GM23248 (cell line): ENCODE measurements at places on chromosomes 13 and 19. TPM values are rescaled to one million over a fixed set of nuclear protein-coding genes. Genes with fewer than 3 reads are reported as not detected.

The FXYD3 gene
- not detected in 2 replicates for polyA plus RNA-seq

The OR1M1 gene
- polyA plus RNA-seq, result not detected in 2 replicates

The HS6ST3 gene
- polyA plus RNA-seq, result not detected in 2 replicates

The FFAR2 gene
- polyA plus RNA-seq, result not detected in 2 replicates

The F2RL3 gene
- polyA plus RNA-seq, result not detected in 2 replicates

The ZNF585A gene
- polyA plus RNA-seq, result 14.3 and 16.9 TPM in 2 replicates

The ZNF497 gene
- polyA plus RNA-seq, result 0.65 and 0.72 TPM in 2 replicates

The CYP2A7 gene
- polyA plus RNA-seq, result not detected in 2 replicates

The ICAM5 gene
- 8.8 and 9.8 TPM in 2 replicates for polyA plus RNA-seq

The C1QTNF9 gene
- polyA plus RNA-seq, result 0.10 TPM in 2 replicates

The COL5A3 gene
- 4.1 and 4.2 TPM in 2 replicates for polyA plus RNA-seq

The CBLC gene
- not detected in 2 replicates for polyA plus RNA-seq

The ZNF43 gene
- 3.5 and 4.4 TPM in 2 replicates for polyA plus RNA-seq

The TYROBP gene
- polyA plus RNA-seq, result not detected in 2 replicates

The SULT2A1 gene
- polyA plus RNA-seq, result not detected in 2 replicates

The WTIP gene
- 2.2 and 3.5 TPM in 2 replicates for polyA plus RNA-seq

The KISS1R gene
- not detected in 2 replicates for polyA plus RNA-seq

The SLAIN1 gene
- not detected in 2 replicates for polyA plus RNA-seq

The INSL3 gene
- polyA plus RNA-seq, result not detected in 2 replicates

The NLRP4 gene
- polyA plus RNA-seq, result not detected in 2 replicates

The DMKN gene
- 30.9 and 34.5 TPM in 2 replicates for polyA plus RNA-seq

The CERS1 gene
- polyA plus RNA-seq, result 0.38 and 0.54 TPM in 2 replicates

The RASGRP4 gene
- polyA plus RNA-seq, result not detected in 2 replicates

The RYR1 gene
- polyA plus RNA-seq, result 0.04 TPM in 1 of 2 replicates, not detected in the other

The DIRAS1 gene
- 2.6 TPM in 2 replicates for polyA plus RNA-seq

The METTL21C gene
- polyA plus RNA-seq, result not detected in 2 replicates

The SMIM17 gene
- not detected in 2 replicates for polyA plus RNA-seq

The LACC1 gene
- polyA plus RNA-seq, result 6.4 TPM in 2 replicates

The SLC25A23 gene
- polyA plus RNA-seq, result 12.5 and 13.7 TPM in 2 replicates

The C5AR1 gene
- 0.10 and 0.46 TPM in 2 replicates for polyA plus RNA-seq

The FLT1 gene
- polyA plus RNA-seq, result 11.3 and 12.9 TPM in 2 replicates

The KLF12 gene
- 12.2 and 12.8 TPM in 2 replicates for polyA plus RNA-seq

The CLN5 gene
- 35.3 and 36.4 TPM in 2 replicates for polyA plus RNA-seq

The CEACAM6 gene
- polyA plus RNA-seq, result not detected in 2 replicates

The SIGLEC5 gene
- polyA plus RNA-seq, result not detected in 2 replicates

The ZNF599 gene
- 7.2 and 7.8 TPM in 2 replicates for polyA plus RNA-seq

The C19orf85 gene
- polyA plus RNA-seq, result not detected in 2 replicates

The KIR2DL3 gene
- not detected in 2 replicates for polyA plus RNA-seq

The HCST gene
- 9.1 and 11.3 TPM in 2 replicates for polyA plus RNA-seq

The ZNF576 gene
- 19.3 and 22.2 TPM in 2 replicates for polyA plus RNA-seq
